ENCODE measurements at places on chromosomes 11 and 22. TPM values are rescaled to one million over a fixed set of nuclear protein-coding genes. Genes with fewer than 3 reads are reported as not detected.

The MCAM gene
- 5.1 TPM for total RNA-seq

GRCh38 chr11:128398517-128399250 lies 188.7 kb downstream of the ETS1 start:
- DNase-seq, result no peak

DNA sequence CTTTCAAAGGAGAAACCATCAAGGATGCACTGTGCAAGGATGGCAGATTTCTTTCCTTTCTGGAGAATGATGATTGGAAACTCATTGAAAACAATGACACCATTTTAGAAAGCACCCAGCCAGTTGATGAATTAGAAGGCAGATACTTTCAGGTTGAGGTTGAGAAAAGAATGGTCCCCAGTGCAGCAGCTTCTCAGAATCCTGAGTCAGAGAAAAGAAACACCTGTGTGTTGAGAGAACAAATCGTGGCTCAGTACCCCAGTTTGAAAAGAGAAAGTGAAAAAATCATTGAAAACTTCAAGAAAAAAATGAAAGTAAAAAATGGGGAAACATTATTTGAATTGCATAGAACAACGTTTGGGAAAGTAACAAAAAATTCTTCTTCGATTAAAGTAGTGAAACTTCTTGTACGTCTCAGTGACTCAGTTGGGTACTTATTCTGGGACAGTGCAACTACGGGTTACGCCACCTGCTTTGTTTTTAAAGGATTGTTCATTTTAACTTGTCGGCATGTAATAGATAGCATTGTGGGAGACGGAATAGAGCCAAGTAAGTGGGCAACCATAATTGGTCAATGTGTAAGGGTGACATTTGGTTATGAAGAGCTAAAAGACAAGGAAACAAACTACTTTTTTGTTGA lies 9.8 kb downstream of the FAM111A start:
- no peak for DNase-seq

GRCh38 chr11:111823131-111823530 lies 48.2 kb downstream of the ALG9 start:
- DNase-seq, result no peak

- DNase-seq, result no peak
These were observed at the start of gene BDNF for GRCh38 chr11:27700351-27701301. BDNF (minus strand) TSS chr11:27700455; CDS start chr11:27658564, 41,891 bp downstream.
